ENCODE measurements at places on chromosomes 12 and 14. TPM values are rescaled to one million over a fixed set of nuclear protein-coding genes. Genes with fewer than 3 reads are reported as not detected.
A peak's percentile ranks its signal among the peaks of the same experiment; 100 is the strongest.

Gene LRTM2
- total RNA-seq: 14.6 TPM

Gene NID2
- 2.6 TPM for total RNA-seq

DNA sequence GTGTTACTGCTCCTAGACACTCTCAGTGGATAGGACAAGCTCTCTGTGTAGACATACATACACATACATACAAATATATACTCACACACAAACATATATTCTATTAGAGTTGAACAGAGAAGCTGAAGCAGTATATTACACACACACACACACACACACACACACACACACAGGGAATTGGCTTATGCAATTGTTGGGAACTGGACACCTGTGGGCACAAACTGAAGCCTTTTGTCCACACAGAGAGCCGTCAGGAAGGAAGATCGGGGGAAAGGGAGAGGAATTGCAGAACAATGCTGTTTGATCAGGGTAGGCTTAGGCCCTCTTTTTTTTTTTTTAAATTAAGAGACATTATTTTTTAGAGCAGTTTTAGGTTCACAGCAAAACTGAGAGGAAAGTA lies 180.7 kb upstream of the DDHD1 start:
- no peaks in the 10 kb centered on the region for H3K36me3 ChIP-seq
- H3K4me1 ChIP-seq: no peaks in the 10 kb centered on the region
- no peaks in the 10 kb centered on the region for H3K27me3 ChIP-seq

DNA sequence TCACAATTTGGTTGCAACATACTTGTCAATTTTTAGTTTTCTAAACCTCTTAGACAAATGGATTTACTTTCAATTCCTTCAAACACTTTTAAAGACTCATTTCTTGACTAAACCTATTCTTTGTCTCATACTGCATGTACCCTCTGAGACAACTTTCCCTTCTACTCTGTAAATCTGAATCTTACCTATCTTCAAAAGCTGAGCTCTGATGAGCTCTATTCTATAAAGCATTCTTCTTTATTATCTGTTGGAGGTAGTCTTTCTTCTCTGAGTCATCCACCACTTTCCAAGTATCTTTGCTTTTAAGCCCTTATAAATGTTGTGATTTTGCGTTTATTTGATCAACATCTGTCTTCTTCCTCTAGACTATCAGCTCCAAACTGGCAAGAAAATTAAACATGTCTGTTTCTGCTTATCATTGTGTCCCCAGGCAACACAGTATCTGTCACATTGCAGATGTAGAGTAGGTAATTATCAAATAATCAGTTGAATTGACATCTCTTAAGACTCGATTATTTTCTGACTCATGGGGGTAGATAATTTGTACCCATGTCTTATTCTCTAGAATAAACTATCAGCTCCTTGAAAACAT lies 265.6 kb upstream of the FAR2 start:
- H3K27me3 ChIP-seq: no peaks in the 10 kb centered on the region
- no peaks in the 10 kb centered on the region for H3K36me3 ChIP-seq
- H3K4me1 ChIP-seq: no peaks in the 10 kb centered on the region
- no peak overlapping the region for H3K27ac ChIP-seq
- H3K4me3 ChIP-seq: no peak overlapping the region

- H3K36me3 ChIP-seq: no peaks in the 10 kb centered on the region
- H3K27me3 ChIP-seq: no peaks in the 10 kb centered on the region
- no peaks in the 10 kb centered on the region for H3K4me1 ChIP-seq
These were observed 196.9 kb upstream of the BTG1 start for GRCh38 chr12:92342574-92342973.

GRCh38 chr14:93328546-93328945 lies 4.3 kb downstream of the BTBD7 start:
- peaks cover 4% of the 10 kb centered on the region for H3K4me1 ChIP-seq
- no peak overlapping the region for H3K4me3 ChIP-seq
- peaks cover 5% of the 10 kb centered on the region for H3K27me3 ChIP-seq

GRCh38 chr12:108231109-108231905 lies 102.2 kb downstream of the WSCD2 start:
- no peak overlapping the region for H3K4me3 ChIP-seq
- peaks cover 4% of the 10 kb centered on the region for H3K27me3 ChIP-seq
- DNase-seq: no peak
- peaks cover 11% of the 10 kb centered on the region for H3K4me1 ChIP-seq

DNA sequence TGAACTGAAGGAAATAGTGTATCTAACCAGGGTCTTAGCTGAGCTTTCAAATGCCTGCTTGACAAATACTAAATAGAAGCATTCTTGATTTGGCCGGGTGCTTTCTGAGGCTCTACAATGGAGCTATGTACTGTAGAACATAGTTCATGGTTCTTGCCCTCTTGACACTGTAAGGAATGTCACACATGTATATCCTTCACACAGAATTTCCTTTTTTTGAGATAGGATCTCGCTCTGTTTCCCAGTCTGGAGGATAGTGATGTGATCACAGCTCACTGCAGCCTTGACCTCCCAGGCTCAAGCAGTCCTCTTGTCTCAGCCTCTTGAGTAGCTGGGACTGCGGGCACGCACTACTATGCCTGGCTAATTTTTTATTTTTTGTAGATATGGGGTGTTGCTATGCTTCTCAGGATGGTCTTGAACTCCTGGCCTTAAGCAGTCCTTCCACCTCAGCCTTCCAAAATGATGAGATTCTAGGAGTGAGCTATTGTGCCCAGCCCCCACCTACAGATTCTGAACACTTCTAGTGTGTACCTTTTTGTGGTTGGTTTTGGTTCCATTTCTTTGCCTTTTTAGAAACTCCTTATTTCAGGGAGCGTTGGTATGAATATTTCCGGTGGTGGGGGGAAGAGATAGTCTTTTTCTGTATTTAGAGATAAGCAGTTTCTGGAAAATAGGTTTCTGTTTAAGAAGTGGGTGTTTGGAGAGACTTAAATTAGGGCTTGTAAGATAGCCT lies 4.2 kb downstream of the MLXIP start:
- no peak for DNase-seq
- H3K27me3 ChIP-seq: peaks cover 9% of the 10 kb centered on the region
- H3K4me1 ChIP-seq: peaks cover 47% of the 10 kb centered on the region

DNA sequence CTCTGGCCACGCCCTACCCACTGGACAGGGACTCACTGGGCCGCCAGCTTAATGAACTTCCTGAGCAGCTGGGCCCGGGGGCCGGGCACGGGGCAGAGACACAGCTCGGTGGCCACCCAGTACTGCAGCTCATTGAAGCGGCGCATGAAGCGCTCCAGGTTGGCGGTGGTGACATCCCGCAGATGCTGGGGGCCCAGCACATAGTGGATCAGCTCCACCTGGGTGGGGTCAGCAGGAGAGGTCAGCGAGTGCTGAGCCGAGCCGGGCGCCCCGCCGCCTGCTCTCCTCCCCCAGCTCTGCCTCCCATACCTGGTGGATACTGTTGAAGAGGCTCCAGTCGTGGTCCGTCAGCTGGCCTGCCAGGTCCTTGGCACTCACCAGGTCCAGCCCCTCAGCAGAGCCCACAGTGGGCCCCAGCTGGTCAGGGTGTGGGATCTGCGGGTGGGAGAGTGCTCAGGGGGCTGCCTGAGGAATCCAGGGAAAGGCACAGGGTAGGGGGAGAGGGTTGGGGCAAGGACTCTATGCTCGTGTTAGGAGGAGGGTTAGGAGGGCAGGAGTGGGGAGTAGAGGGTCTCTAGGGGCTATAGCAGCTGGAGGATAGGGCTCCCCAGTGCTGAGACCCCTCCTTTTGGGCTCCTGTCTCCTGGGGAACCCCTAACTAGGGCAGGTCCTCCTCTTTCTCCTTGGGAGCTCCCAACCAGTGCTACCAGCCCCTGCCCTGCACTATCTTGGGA lies 15.5 kb upstream of the ENDOU start:
- DNase-seq: no peak
- no peaks in the 10 kb centered on the region for H3K36me3 ChIP-seq
- H3K27me3 ChIP-seq: peaks cover 20% of the 10 kb centered on the region
- H3K4me1 ChIP-seq: peaks cover 16% of the 10 kb centered on the region

DNA sequence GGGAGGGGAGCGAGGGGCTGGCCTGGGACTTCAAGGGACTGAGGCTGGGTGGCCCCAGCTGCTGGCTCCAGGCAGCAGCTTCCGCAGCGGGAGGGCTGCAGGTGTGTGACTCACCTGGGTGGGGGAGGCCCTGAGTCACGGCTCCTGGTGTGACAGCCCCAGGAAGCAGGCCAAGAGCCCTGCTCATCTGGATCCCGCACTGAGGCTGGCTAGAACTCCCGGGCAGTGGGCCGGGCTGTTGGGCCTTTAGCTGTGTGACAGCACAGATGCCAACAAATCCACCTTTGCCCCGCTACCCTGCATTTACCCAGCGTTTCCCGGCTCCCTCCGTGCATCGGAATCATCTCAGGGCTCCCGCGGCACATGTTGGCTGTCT lies 180.0 kb upstream of the PRMT8 start:
- peaks cover 39% of the 10 kb centered on the region for H3K4me1 ChIP-seq
- H3K27me3 ChIP-seq: peaks cover 14% of the 10 kb centered on the region
- DNase-seq: no peak
- no peak overlapping the region for H3K4me3 ChIP-seq
- no peak overlapping the region for H3K27ac ChIP-seq

DNA sequence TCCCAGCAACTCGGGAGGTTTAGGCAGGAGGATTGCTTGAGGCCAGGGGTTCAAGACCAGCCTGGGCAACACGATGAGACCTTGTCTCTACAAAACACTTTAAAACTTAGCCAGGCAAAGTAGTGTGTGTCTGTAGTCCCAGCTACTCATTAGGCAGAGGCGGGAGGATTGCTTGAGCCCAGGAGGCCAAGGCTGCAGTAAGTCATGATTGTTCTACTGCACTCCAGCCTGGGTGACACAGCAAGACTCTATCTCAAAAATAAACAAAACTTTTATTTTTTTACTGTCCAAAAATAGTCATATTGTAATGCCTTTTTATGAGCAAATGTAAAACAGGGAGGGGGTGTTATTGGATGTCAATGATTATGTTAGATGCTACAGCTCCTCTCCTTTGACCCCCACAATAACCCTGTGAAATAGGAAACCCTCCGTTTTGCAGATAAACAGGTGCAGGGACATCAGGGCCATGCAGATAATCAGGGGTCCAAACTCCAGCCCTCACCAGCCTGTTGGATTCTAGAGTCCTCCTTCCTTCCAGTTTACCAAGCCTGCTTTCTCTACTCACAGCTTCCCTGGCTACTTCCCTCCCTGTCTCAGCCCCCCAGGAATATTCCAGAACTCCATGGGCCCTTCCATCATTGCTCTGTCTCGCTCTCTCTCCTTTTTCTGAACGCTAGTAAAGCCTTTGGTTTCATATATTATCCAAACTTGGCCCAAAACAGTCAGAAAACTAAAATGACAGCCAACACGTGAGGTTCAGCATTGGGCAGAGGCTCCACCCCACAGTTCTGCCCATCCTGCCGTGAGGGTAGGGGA lies 5.9 kb upstream of the FBLN5 start:
- H3K4me1 ChIP-seq: no peaks in the 10 kb centered on the region
- H3K36me3 ChIP-seq: no peaks in the 10 kb centered on the region
- DNase-seq: no peak
- peaks cover 4% of the 10 kb centered on the region for H3K27me3 ChIP-seq
- no peak overlapping the region for H3K4me3 ChIP-seq

DNA sequence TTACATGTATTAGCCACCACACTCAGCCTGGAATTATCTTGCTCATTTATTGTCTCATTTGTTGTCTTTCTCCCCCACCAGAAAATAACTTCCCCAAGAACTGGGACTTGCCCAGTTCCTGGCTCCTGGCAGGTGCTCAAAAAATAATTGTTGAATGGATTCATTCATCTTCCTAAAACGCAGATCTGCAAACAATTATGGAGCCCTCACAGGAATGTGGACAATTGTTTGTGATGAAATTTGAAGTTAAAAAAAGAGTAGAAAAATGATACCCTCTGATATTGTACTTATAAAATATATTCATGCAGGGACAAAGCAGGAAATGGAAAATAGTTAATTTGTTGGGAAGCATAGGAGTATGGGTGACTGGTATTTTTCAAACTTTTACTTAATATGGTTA lies 60.7 kb upstream of the MAP1LC3B2 start:
- DNase-seq: no peak
- no peaks in the 10 kb centered on the region for H3K36me3 ChIP-seq
- H3K4me3 ChIP-seq: no peak overlapping the region
- no peak overlapping the region for H3K27ac ChIP-seq
- peaks cover 10% of the 10 kb centered on the region for H3K27me3 ChIP-seq
- peaks cover 8% of the 10 kb centered on the region for H3K4me1 ChIP-seq

DNA sequence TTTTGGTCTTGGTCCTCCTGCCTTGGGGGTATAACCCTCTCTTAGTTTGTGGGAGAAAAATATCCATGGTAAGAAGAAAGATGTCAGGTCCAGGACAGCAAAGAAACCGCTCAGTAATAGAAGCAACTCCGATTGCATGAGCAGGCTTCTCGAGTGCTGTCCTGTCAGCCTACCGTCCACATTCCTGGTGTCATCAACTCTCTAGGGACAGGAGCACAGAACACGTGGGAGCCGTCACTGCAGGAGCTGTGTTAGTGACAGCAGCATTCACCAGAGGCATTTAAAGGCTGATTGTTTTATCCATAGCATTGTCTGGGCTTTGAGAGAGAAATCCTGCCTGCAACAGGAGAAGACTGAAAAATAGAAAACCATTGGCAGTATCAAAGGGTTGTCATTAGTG lies 244.2 kb downstream of the CACNA1C start:
- H3K4me3 ChIP-seq: no peak overlapping the region
- DNase-seq: no peak
- H3K36me3 ChIP-seq: no peaks in the 10 kb centered on the region
- peaks cover 1% of the 10 kb centered on the region for H3K27me3 ChIP-seq

DNA sequence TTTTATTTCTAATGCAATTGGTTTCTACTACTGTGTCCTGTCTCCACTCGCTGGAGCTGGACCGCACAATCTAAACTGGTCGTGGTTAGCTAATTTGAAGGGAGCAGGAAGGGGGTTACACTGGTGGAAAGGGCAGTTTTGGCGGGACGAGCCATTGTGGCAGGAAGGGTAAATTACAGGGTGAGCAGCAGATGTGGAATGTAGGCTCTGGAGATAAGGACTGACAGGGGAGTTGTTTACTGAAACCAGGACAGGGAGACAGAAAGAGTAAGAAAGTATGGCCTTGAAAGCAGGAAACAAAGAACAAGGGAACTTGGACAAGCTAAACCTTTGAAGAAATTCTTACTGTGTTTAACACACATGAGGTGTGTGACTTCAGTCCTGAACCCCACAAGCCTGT lies 147.8 kb downstream of the ATXN7L3B start:
- no peak for DNase-seq
- no peak overlapping the region for H3K27ac ChIP-seq
- H3K36me3 ChIP-seq: no peaks in the 10 kb centered on the region
- H3K27me3 ChIP-seq: no peaks in the 10 kb centered on the region
- H3K4me3 ChIP-seq: no peak overlapping the region
- H3K4me1 ChIP-seq: no peaks in the 10 kb centered on the region

DNA sequence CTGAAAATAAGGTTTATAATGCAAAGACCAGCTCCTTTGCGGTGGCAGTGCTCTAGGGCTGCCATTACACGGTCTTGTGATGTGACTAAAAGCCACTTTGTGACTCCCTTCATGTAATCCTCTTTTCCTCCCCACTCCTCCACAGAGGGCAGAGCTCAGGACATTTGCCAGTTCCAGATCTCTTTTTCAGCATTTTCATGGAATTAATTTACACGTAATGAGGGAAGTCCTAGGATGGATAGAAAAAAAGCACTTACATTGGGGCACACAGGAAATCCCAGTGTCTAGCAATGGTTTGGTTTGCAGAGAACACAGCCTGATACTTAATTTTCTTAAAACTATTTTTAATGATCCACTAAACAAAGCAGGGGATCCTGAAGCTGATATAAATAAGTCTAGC lies 17.5 kb upstream of the ATF1 start:
- no peak overlapping the region for H3K27ac ChIP-seq
- peak overlapping the region; percentile 21 for H3K4me3 ChIP-seq
- peaks cover 2% of the 10 kb centered on the region for H3K36me3 ChIP-seq
- H3K4me1 ChIP-seq: peaks cover 2% of the 10 kb centered on the region
- no peak for DNase-seq

GRCh38 chr14:58978343-58978742 lies 210.1 kb upstream of the DAAM1 start:
- H3K4me3 ChIP-seq: no peak overlapping the region
- peaks cover 4% of the 10 kb centered on the region for H3K4me1 ChIP-seq
- no peaks in the 10 kb centered on the region for H3K36me3 ChIP-seq
- H3K27me3 ChIP-seq: no peaks in the 10 kb centered on the region
- DNase-seq: no peak
- H3K27ac ChIP-seq: no peak overlapping the region

Data from glutamatergic neuron (in vitro differentiated cells).